ENCODE measurements at places on chromosomes 7 and 10.
A peak's percentile ranks its signal among the peaks of the same experiment; 100 is the strongest.

DNA sequence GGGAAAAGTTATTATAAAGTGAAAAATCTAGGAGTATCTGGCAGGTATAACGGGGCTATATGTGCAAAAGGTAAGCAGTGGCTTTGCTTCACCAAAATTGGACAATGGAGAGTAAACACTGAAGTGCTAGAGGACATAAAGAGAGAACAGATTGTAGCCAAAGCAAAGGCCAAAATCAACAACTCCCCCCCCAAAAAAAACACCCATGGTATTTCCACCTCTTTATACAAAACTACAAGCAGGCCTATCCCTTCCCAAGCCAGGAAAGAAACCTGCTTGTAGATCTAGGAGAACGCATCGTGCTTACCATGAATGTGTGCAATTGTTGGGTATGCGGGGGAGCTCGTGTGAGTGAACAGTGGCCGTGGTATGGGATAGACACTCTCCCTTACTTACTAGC, 9.2 kb upstream of the AKR1B1 start:
- DNase-seq = no peak

GRCh38 chr10:89857431-89858042, 156.1 kb downstream of the KIF20B start:
- DNase-seq = no peak

DNA sequence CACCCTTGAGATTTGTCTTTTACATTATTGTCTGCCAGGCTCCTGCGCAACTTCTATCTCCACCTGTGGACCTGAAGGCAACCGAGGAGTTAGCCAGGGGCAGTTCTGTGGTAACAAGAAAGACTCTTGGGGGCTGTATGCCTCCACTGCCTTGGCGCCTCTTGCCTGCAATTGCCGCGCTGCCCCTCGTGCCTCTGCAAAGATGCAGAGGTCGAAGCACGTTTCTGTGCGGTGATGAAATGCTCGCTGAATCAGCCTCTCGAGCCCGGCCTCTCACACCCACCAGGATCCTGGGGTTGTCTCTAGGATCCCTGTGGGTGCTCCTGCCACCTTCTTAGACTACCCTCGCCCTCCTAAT, 486 bp upstream of the LHFPL3 start:
- no peak for DNase-seq

- DNase-seq = no peak
Measured at GRCh38 chr7:19099924-19100323, 17.5 kb downstream of the TWIST1 start.

GRCh38 chr10:72821606-72822005, 71.9 kb upstream of the OIT3 start:
- no peak for DNase-seq

DNA sequence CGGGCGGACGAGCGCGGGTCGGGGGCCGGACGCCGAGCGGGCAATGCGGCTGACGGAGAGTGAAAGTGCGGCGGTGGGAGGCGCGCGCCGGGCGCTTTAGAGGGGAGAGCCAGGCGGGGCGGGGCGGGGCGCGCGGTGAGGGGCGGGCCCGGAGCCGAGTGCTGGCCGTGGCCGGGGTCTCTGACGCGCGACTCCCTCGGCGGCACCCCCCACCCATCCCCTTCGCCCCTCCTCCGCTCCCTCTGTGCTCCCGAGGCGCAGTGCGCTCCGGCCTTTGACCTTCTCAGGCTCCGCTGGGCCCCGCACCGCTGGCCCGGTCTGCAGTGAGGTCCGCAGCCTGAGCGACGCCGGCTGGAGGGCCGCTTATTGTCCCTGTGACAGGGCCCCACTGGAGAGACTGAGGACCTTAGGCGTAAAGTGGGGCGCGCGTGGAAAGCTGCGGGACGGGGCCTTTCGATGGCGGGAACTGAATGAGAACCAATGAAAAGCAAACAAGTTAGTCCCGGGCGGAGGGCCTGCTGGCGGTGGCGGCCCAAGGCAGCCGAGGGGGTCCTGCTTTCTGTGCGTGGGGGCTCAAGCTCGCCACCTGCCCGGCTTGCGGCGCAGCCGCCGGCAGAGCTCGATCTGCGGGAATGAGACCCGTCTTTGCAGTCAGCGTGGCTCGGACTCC, at the start of gene CXCL12:
CXCL12 (minus strand) TSS at position 72 of the 670 bp plus-strand sequence. CDS start 92 bp downstream, outside the sequence.
- peak; percentile 81 for DNase-seq
